ENCODE measurements at places on chromosomes 5 and 9.

DNA sequence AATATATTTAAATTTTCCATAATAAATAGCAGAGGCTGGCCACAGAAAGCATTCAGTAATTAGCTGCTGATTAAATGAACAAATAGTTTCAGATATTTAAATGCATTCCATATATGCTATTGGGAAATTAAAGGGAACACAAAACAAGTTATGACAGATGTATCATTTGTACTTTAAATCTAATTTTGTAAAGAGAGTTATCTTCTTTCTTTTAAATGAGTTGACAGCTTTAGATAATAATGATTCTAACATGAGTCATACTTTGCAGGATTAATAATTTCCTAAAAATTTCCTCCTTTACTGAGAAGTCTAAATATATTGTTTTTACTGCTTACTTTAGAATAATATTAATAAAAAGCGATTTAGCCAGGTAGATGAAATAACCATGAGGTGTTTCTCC lies 320.1 kb downstream of the ADAMTS6 start:
- peaks cover 7% of the 10 kb centered on the region for H3K27me3 ChIP-seq
- no peaks in the 10 kb centered on the region for H3K4me1 ChIP-seq
- peaks cover 1% of the 10 kb centered on the region for H3K36me3 ChIP-seq

DNA sequence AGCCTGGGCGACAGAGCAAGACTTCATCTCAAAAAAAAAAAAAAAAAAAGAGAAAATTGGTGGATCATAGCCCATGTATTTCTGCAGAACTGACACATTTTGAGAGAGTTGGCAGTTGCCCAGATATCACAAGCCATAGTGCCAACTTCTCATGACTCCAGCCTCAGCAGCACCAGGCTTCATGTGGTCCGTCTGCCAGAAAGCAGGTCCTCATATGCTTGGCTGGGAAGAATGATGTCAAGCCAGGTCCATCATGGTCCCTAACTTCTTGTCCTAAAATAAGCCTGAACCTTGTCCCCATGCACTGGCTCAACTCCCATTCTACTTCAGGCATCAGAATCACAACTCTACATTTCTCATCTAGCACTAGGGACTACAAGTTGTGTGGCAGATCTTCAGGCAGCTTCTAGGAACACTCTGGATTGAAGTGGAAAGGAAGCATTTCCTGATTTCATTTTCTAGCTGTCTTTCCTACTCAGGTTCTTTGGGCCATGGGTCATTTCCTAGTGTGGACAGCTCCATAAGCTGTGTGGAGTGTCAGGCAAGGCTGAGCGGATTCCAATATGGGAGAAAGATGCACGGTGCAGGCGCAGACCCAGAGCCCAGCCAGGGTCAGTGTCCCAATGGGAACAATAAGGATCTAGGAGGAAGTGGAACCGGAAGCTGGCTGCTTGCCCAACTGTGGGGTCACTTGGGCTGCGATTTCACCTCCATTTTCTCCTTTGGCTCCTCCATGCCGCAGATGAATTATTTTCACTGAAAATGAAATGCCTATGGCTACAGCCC lies 90.1 kb downstream of the LMNB1 start:
- H3K27ac ChIP-seq: no peak overlapping the region

DNA sequence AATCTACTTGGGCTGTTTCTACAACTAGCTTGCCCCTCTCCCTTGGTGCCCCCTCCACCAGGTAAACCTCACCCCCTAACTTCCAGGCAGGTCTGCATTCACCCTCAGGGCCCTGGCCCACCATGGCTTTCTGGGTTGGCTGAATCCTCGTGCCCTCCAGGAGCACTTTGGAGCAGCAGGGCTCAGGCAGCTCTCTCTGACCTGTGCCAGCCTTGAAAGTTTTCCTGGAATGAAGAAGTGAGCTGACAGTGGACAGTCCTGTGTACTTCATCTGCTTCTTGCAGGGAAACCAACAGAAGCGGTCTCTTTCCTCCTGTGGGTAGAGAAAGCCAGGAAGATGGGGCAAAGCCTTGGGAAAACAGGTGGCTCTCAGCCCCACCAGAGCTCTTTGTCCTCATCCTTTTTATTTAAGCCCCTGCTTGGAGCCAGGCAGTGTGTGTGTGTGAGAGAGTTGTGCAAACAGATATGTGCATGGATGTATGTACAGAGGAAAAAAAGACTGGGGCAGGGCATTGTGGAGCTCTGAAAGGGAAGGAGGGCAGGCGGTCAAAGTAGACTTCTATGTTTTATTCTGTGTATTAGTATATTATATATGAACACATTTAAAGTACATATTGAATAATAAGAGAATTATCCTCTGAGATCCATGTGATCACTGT lies 62.3 kb upstream of the SPRY4 start:
- no peaks in the 10 kb centered on the region for H3K36me3 ChIP-seq
- H3K27me3 ChIP-seq: peaks cover 16% of the 10 kb centered on the region
- H3K4me3 ChIP-seq: no peak overlapping the region

GRCh38 chr5:29899583-29899982 lies 1293.9 kb upstream of the CDH6 start:
- H3K36me3 ChIP-seq: no peaks in the 10 kb centered on the region
- H3K27me3 ChIP-seq: no peaks in the 10 kb centered on the region
- H3K4me1 ChIP-seq: no peaks in the 10 kb centered on the region
- H3K27ac ChIP-seq: no peak overlapping the region
- DNase-seq: no peak

DNA sequence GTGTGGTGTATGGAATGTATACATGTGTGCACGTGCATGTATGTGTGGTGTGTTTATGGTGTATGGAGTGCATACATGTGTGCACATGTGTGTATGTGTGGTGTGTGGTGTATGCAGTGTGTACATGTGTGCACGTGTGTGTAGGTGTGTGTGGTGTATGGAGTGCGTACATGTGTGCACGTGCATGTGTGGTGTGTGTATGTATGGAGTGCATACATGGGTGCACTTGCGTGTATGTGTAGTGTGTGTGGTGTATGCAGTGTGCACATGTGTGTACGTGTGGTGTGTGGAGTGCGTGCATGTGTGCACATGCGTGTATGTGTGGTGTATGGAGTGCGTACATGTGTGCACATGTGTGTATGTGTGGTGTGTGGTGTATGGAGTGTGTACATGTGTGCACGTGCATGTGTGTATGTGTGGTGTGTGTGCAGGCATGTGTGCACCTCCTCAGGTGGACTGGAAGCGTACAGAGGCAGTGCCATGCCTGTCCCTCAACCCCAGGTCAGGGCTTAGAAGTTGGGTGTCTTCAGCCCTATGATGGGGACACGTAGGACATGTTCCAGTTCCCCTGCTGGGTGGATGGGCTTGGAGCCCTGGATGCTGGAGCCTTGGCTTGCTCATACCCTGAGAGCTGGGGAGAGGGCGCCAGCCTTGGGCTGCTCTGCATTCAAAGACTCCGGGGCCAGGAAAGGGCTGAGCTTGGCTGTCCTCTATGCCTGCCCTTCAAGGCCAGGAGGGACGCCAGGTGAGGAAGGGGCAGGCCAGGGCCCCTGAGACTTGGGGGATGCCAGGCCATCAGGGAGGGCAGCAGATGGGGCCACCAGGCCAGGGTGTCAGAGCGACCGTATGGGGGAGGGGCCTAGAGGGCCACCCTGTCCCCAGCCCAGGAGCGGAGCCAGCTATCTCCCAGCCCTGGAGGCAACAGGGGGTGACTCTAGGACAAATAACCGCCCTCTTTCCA lies 12.2 kb downstream of the MYMK start:
- no peak overlapping the region for H3K4me3 ChIP-seq
- H3K27me3 ChIP-seq: no peaks in the 10 kb centered on the region
- no peak for DNase-seq
- H3K36me3 ChIP-seq: no peaks in the 10 kb centered on the region
- peaks cover 9% of the 10 kb centered on the region for H3K4me1 ChIP-seq

GRCh38 chr5:146778261-146778660 lies 100.3 kb downstream of the PPP2R2B start:
- no peak overlapping the region for H3K4me3 ChIP-seq
- DNase-seq: no peak
- H3K27ac ChIP-seq: no peak overlapping the region
- H3K36me3 ChIP-seq: no peaks in the 10 kb centered on the region
- H3K4me1 ChIP-seq: no peaks in the 10 kb centered on the region

GRCh38 chr9:96874947-96875460 lies 20.7 kb upstream of the ZNF782 start:
- no peak overlapping the region for H3K27ac ChIP-seq
- peaks cover 6% of the 10 kb centered on the region for H3K36me3 ChIP-seq
- peak; percentile 45 for DNase-seq
- peaks cover 36% of the 10 kb centered on the region for H3K4me1 ChIP-seq
- H3K4me3 ChIP-seq: peak overlapping the region; percentile 98
- peaks cover 41% of the 10 kb centered on the region for H3K27me3 ChIP-seq

GRCh38 chr9:77847059-77847499 lies 184.5 kb downstream of the GNAQ start:
- no peak for DNase-seq
- H3K27ac ChIP-seq: no peak overlapping the region
- peaks cover 6% of the 10 kb centered on the region for H3K4me1 ChIP-seq
- H3K27me3 ChIP-seq: no peaks in the 10 kb centered on the region

DNA sequence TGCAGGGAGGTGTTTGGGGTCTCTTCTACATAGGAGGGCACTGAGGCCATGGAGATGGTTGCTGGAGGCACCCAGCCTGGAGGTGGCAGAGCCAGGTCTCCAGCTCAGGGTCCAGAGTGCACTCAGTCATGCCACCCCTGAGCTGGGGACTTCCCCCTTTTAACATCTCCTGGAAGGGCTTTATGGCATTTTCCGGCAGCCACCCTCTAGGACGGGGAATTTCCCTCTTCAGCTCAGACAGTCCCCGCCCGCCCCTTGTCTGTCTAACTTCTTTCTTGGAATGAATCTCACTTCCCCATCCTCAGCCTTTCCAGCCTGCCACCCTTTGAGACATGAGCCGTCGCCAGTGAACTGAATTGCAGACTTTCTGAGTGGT lies 49.9 kb downstream of the COL15A1 start:
- DNase-seq: peak; percentile 36
- peak overlapping the region; percentile 29 for H3K4me3 ChIP-seq
- H3K4me1 ChIP-seq: peaks cover 10% of the 10 kb centered on the region
- peaks cover 11% of the 10 kb centered on the region for H3K27me3 ChIP-seq

DNA sequence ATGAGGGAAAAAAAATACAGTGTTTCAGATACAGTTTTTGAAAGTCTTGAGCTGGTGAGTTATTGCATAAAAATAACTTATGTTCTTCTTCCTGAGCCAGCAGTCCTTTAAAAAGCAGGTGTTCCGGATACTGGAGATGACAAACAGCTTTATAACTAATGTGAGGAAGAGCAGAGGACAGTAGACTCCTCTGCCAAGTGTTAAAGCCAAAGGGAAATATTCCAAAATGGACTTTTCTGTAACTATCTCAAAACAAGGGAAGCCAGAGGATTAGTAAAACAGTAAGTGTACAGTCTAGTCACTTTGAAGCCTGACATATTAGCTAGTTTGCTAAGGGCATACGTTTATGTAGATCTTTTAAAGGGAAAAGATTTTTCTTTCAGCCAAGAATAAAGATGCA lies 11.0 kb upstream of the SNCAIP start:
- no peaks in the 10 kb centered on the region for H3K4me1 ChIP-seq
- no peak overlapping the region for H3K27ac ChIP-seq
- no peak overlapping the region for H3K4me3 ChIP-seq
- DNase-seq: no peak
- H3K27me3 ChIP-seq: no peaks in the 10 kb centered on the region
- H3K36me3 ChIP-seq: no peaks in the 10 kb centered on the region

- no peak for DNase-seq
- no peak overlapping the region for H3K27ac ChIP-seq
- no peaks in the 10 kb centered on the region for H3K36me3 ChIP-seq
- H3K4me1 ChIP-seq: no peaks in the 10 kb centered on the region
- H3K27me3 ChIP-seq: no peaks in the 10 kb centered on the region
Observed at GRCh38 chr9:127548352-127548881, 63.7 kb upstream of the STXBP1 start.

DNA sequence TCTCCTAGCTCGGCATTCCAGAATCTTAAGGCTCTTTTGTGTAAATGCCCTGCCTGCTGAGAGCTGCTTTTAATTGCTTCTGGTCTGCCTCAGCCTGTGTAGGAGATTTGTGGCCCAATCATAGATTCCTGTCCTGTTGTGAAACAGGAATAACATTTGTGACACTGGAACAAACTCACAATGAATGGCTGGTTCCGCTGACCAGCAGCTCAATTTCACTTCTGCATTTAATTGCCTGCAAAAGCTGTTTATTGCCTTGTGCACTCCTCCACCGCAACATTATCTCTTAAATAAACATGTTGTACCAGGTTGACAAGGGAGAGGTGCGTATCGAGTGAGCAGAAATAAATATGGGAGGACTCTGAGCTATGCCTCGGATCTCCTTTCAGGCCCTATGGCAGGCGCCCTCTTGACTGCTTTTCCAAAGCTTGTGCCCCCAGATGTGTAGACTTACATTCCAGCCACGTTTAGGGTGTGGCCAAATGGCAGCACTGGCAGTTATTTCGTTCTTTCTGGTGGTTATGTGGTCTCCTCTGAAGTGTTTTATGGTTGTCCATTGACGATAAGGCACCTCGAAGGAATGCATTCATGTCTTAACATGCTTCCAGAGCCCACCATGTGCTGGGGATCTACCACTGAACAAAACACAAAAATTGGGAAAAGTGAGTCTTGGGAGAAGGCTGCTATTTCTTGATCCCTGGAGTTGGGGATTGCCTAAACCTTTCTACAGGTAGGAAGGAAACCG lies 58.1 kb downstream of the DMRT1 start:
- peaks cover 38% of the 10 kb centered on the region for H3K27me3 ChIP-seq
- no peaks in the 10 kb centered on the region for H3K36me3 ChIP-seq
- DNase-seq: no peak
- no peaks in the 10 kb centered on the region for H3K4me1 ChIP-seq

DNA sequence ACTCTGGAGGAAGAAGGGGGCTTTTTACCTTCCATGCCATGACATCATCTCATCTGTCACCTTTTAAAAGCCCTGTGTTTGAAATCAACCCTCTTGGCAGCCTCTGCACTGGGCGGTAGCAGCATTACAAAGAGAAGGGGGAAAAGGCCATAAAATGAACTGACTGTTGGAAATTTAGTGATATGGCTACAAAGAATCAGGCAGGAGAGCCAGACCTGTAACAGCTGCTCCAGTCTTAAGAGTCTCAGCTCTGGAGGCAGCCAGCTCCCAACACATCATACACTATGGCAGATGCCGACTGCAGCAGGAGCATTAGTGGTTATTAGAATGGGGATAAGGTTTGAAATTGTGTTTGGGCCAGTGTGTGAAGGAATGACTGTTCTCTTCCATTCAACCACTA lies 257.5 kb downstream of the DMAC1 start:
- no peak overlapping the region for H3K4me3 ChIP-seq
- no peak overlapping the region for H3K27ac ChIP-seq
- no peak for DNase-seq
- H3K27me3 ChIP-seq: peaks cover 41% of the 10 kb centered on the region

DNA sequence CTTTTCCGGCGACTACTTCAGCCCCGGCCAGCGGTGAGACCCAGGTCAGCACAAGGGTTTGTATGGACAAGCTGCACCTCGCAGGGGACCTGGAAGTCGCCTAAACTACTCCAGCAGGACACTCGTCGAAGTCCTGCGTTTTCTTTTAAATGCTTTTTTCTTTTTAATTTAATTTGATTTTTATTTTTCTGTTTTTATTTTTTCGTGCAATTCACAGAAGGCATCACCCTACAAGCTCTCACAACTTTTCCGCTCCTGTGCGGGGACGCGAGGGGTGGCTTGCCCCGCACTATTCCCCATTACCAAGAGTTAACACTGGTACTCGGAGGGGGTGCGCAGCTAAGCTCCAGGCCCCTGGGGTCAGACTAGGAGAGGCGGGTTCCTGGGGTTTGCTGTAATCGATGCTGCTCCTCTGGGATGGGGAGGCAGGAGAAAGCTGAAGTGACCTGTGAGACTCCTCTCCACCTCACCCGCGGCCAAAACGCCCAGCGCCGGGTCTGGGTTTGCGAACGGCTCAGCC lies 1.3 kb downstream of the EDIL3 start:
- peaks cover 40% of the 10 kb centered on the region for H3K27me3 ChIP-seq
- H3K36me3 ChIP-seq: no peaks in the 10 kb centered on the region
- H3K4me3 ChIP-seq: no peak overlapping the region
- no peak overlapping the region for H3K27ac ChIP-seq
- H3K4me1 ChIP-seq: peaks cover 8% of the 10 kb centered on the region

Data from activated T-cell treated with anti-CD3 and anti-CD28 coated beads, Interleukin-2, amount 50 U/mL, for 72 hours (primary cell).